ENCODE measurements at places on chromosomes 1 and 21. TPM values are rescaled to one million over a fixed set of nuclear protein-coding genes. Genes with fewer than 3 reads are reported as not detected.

The IL10 gene
- not detected for total RNA-seq

The IPP gene
- total RNA-seq = 21.9 TPM

The OR2T29 gene
- not detected for total RNA-seq

The NSL1 gene
- 28.7 TPM for total RNA-seq

- DNase-seq = no peak
Measured at GRCh38 chr1:6955357-6956094, 170.3 kb downstream of the CAMTA1 start.

DNA sequence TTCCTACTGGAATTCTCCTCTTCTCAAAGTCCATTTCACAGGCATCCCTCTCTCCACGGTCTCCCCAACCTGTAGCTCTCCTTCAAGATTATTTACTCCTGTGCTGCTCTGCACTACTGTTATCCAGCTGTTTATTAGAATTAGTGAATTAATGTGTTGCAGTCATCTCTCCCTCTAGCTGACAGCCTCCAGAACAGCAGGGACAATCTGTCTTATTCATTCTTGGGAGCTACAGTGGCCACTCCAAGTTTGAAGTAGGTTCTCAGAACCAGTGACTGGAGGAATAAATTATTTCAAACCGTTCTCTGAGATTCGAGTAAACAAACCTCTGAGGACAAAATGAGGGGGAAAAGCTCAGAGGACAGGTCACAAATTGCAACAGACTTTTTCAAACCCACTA is 330.9 kb downstream of the RRAGC start:
- no peak for DNase-seq

GRCh38 chr21:14547834-14548513 is 1.9 kb upstream of the SAMSN1 start:
- no peak for DNase-seq

DNA sequence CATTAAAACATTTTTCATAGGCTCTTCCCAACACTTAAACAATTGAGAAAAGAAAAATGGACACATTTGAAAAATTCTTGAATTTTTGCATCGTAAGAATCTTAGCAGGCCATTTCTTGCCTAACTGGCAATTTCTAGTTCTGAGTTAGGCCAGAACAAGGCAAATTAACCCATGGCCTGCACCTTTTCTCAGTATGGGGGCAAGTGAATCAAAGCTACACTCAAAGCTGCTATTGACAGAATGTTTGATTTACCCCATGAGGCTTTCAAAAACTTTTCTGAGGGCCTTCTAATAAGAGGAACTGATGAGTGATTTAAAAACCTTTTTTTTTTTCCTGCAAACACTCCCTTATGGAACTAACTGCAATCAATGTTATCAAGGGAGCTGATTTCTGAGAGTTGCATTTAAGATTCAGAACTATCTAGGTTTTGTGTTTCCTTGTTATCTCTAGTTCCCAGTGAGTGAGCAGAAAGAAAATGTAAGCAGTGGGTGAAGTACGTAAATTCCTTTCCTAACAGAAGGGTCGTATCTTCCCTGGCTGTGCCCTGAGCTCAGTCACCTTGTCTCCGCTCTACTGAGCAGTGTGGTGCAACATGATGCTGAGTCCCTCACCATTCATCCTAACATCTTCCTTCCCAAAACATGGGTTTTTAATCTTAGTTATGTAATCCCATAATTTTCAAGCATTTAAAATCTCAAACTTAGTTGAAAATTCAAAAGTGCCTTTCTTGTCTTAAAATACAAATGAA is 353.7 kb downstream of the DPYD start:
- DNase-seq = no peak

DNA sequence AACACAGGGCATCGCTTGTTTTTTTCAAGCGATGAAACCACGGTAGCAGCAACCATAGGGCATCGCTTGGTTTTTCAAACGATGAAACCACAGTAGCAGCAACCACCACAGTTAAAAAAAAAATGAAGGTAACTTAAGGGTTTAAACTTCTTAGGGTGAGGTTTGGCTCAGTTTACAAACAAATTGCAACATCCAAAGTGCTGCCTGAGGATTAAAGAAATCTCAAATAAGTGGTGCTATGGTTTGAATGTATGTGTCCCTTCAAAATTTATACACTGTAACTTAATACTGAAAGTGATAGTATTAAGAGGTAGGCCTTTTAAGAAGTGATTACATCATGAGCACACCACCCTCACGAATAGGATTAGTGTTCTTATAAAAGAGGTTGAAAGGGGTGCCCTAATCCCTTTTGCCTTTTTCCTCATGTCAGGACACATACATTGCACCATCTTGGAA is 6.4 kb upstream of the GBP5 start:
- DNase-seq = no peak

All from osteocyte (in vitro differentiated cells).